Stimulated activated CD8-positive, alpha-beta memory T cell treated with anti-CD3 and anti-CD28 coated beads, Interleukin-15, amount 100 ng/mL, for 4 hours (primary cell): ENCODE measurements at places on chromosomes 7 and 10.

- peak; percentile 36 for DNase-seq
These were observed 124.9 kb downstream of the SH2D4B start for GRCh38 chr10:80662429-80663261.

GRCh38 chr10:17255512-17255911 is 27.5 kb downstream of the VIM start:
- no peak for DNase-seq

DNA sequence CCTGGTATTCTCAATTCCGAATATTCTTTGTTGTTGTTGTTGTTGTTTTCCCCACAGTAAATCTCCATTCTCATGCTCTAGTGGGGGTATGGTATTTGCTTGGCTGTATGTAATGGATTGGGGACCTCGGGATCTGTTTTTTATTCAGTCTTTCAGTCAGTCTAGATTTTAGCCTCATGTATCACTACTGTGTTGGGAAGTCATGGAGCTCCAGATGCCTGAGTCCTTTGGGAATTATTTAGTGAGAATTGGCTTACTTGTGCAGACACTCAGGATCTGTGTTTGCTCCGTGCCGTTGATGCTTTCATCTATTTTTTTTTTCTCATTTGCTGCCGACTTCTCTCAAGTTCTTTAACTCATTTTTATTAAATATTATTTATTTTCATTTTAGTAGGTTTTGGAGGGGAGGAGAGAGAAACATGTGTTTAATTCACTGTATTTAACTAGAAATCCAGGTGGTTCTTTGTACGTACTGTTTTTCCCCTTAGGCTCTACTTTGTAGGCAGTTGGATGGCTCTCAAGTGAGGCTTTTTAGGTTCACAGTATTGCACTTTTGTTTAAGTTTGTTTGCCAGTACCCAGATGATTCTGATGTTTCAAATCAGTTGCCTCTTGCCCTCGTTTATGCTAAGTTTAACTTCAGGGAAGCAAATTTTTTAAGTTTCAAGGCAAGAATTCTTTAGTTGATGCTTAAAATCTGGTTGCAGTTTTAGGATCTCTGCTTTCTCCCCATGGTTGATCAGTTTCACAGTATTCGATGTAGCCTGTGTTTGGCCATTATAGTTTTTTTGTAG is 36.9 kb downstream of the ZNRF2 start:
- DNase-seq: no peak

DNA sequence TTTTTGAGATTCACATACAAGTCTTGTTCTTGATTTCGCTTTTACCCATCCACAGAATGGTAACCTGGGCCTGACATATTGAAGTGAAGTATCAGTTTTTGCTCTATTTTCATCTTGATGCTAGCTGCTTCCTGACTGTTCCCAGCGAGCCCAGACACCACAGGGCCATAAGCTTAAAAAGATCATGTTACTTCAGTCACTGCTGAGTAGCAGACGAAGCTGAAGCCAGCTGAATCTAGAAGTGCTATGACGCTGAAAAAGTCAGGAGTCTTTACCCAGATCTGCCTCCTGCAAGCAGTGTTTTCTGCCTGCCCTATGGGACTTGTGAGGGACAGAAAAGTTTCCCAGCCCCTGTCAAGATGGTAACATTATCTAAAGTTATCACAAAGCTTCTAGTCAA is 2.7 kb upstream of the PRXL2A start:
- DNase-seq: no peak

GRCh38 chr10:125548878-125549277 is 134.1 kb downstream of the TEX36 start:
- DNase-seq: no peak

GRCh38 chr7:142460402-142461117 is 202.7 kb upstream of the PRSS58 start:
- DNase-seq: no peak

- DNase-seq: no peak
These were observed 26.8 kb upstream of the VKORC1L1 start for GRCh38 chr7:65846008-65846570.

DNA sequence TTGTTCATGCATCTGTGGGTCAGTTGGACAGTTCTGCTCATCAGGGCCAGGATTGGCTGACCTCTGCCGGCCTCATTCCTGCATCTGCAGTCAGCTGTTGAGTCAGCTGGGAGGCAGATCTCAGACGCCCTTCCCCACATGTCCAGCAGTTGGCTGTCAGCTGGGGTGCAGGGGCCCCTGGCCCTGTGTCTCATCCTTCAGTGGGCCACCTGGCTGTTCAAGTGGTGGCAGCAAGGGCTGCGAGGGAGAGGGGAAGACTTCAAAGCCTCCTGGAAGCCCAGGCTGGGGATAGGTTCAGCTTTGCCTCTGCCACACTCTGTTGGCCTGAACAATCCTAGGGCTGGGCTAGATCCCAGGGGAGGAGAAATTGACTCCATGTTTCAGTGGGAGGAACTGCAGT is 33.2 kb downstream of the TACR2 start:
- DNase-seq: no peak

DNA sequence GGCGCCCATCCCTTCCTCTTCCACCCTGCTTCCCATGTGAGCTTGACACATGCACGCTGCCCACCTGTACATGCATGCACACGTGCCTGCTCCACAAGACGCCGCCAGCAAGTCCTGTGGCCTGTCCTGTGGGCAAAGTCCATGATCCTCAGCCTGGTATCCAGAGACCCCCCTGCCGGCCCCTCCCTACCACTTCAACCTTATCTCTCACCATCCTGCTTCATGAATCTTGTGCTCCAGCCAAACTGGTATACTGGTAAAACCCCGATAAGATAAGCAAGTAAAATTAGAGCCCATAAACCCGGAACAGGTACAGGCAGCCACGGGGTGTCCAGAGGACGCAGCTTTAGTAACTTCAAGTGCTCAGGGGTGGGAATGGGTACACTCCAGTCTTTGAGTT is 11.8 kb upstream of the TBXAS1 start:
- no peak for DNase-seq

DNA sequence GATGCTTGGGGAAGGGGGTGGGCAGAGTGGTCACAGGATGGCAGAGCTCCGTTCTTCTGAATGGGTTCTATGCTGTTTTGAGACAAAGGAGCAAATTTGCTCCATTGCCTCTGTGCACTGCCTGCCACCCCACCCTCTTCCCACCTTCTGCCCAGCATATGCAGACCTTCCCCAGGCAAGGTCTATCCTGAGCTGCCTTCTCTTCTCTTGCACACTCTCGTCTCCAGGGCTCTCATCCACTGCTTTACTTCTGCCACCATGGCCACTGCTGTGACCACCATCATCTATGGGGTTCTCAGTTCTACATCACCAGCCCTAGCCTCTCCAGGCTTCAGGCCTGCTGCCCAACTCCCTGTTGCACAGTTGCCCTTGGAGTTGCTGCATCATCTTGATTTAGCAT is 230.4 kb downstream of the TMEM178B start:
- DNase-seq: no peak

GRCh38 chr7:113113912-113114311 is 4.4 kb downstream of the SMIM30 start:
- no peak for DNase-seq

- DNase-seq: no peak
These were observed 135.3 kb downstream of the HECW1 start for GRCh38 chr7:43247757-43248156.

DNA sequence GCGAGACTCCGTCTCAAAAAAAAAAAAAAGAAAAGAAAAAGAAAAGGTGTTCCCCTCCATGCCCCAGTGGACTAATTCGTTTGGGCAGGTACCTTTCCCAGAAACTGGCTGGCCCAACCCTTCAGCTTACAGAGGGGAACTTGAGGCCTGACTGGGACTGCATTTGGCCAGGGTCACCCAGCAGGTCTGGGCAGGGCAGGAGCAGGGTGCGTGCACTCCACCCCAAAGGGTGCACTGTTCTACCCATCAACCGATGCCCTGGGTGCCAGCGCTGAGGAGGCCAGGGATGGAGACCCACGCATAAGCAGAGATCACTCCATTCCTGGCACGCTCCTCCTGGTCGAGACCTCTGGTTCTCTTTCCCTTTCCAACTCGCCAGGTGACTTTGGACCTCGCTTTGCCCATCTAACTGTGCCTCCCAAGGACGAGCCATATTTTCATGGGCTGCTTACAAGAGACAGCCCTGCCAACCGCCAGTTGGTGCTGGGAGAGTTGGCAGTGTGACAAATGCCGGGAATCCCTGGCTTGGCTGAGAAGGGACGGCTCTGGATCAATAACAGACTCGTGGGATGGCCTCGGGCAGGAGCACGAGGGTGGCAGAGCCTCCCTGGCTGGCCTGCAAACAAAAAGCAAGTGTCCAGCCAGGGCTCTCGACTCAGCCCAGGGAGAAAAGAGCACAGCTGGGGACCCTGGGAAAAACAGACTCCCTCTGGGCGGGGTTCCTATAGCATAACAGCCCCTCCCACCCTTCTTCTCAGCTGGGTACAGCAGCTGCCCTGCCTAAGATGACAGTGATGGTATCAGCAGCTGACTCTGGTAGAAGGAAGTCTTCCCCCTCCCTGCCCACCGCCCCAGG is 7.9 kb downstream of the HSPB1 start:
- no peak for DNase-seq

GRCh38 chr10:108812296-108812695 is 1111.0 kb downstream of the XPNPEP1 start:
- DNase-seq: no peak

DNA sequence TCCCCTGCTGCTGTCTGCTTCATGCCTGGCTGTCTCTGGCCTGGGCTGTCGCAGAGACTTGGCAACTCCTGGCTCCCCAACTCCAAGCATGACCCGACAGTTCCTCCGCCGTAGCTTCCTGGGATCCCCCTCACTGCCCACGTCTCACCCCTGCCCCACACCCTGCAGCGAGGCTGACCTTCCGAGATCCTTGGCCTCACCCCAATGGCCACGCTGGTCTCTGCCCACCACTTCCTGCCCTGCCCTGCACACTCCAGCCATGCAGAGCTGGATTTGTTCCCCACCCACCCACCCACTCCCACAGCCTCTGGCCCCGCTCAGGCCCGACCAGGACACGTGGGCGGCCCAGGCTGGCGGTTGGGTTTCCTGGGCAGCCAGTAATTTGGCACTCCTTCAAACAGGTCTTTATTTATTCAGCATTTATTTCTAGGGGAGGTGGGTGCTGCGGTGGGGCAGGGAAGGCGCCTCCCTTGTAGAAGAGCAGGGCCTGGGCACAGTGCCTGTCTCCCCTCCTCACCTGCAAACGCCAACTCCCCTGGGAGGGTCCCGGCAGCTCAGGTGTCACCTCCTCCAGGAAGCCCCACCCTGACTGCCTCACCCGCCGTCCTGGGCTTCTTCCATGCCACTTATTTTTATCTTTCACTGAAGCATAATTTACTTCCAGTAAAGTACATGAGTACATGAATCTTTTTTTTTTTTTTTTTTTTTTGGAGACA is 25.5 kb downstream of the GTF2IRD1 start:
- no peak for DNase-seq

- DNase-seq: no peak
These were observed 514.2 kb downstream of the TFEC start for GRCh38 chr7:115516341-115516740.

DNA sequence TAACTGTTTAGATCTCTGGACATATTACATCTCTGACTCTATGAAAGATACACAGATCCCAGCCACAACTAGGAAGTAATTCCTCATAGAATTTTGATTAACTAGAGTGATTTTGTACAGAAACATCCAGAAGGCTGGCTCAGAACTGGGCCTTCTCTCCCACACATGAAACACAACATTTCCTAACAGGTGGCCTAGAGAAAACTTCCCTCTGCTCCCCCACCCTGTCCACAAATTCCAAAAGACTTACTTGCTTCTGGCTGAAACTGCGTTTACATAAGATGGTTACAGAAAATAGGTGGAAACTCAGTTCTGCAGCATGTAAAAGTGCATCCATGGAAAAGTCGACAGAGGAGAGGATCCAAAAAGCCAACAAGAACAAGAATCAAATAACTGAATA is 132.9 kb downstream of the FZD1 start:
- no peak for DNase-seq

- DNase-seq: no peak
These were observed 642.2 kb downstream of the SH2D4B start for GRCh38 chr10:81179805-81180452.

DNA sequence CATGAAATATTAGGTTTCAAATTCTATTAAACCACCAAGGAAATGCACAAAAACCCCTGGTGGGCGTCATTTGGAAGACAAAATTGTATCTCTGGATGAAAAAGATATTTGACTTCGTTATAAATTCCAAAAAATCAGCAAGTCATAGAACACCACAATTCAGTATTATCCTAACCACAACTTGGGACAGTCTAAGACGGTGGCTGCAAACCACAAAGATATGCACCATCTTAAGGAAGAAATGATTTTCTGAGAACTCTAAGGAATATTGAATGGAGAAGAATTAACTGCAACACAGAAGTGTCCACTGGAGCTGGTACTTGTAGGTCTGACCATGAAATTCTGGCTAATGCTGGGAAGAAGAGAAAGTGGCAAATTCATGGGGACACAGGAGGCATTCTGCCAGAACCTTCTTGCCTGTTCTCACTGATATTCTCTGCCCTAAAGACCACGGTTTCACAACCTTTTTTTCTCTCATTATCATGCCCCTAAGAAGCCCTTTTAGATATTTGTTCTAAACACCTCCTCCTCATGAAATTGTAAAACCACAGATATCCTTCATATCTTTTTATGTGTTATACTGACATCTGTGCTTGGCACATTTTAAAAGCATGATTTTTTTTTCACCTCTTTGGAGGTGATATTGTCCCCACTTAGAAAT is 92.9 kb downstream of the SFMBT2 start:
- DNase-seq: no peak

DNA sequence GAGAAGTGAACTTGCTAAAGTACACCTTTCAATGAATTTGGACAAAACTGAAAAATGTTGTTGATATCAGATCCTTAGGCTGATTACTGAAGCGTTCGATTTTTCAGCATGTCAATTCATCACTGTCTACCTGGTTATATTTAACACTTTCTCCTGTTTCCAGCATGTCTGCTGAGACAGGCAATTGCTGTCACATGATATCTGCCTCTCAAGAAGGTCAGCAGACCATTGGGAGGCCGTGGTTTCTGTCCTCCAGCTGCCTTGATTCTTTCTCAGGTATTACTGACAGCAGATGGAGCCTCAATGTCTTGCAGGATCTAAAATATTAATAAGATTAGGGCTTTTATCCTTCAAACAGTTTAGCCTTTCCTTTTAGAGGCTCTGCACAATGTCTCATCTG is 127.5 kb downstream of the SNX10 start:
- DNase-seq: no peak

- DNase-seq: no peak
These were observed 31.9 kb downstream of the SH2B2 start for GRCh38 chr7:102318482-102318971.

DNA sequence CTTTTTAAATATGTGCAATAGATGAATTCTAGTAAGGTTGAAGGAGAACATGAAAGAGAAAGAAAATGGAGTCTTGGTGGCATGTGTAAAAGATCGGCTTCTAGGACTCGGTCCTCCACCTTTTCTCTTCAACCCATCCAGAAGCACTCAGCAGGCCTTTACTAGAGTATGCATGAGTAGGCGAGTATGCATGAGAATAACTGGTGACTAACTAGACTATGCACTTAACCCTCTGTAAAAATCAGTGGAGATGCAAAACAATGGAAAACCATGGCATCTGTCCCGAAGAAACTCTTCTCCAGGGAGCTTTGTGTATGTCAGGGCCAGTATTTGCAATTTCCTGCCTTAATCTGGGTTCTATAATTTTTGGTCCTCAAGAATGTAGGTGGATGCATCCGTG is 40.0 kb upstream of the GRB10 start:
- no peak for DNase-seq
